Glomerular endothelial cell (primary cell): ENCODE measurements at places on chromosomes 12 and 14. TPM values are rescaled to one million over a fixed set of nuclear protein-coding genes. Genes with fewer than 3 reads are reported as not detected.

SDR39U1 gene
- 21.2 and 25.4 TPM in 2 replicates for total RNA-seq

ACRBP gene
- 0.58 TPM in 1 of 2 replicates, not detected in the other for total RNA-seq

RNU6-8 gene
- total RNA-seq: not detected in 2 replicates

BMAL2 gene
- total RNA-seq: 30.1 and 33.3 TPM in 2 replicates

ADSS1 gene
- 0.29 and 4.7 TPM in 2 replicates for total RNA-seq

CD163L1 gene
- 1.8 and 3.3 TPM in 2 replicates for total RNA-seq

TIGAR gene
- total RNA-seq: 20.3 and 25.1 TPM in 2 replicates

FSCB gene
- total RNA-seq: not detected in 2 replicates

RBM25 gene
- total RNA-seq: 27.5 and 41.2 TPM in 2 replicates

LRFN5 gene
- 0.41 and 1.4 TPM in 2 replicates for total RNA-seq

SRRM4 gene
- total RNA-seq: not detected in 2 replicates

NRL gene
- 0.70 and 4.9 TPM in 2 replicates for total RNA-seq

PRKCH gene
- total RNA-seq: 117 and 147 TPM in 2 replicates

KRAS gene
- total RNA-seq: 16.0 and 19.2 TPM in 2 replicates

OR2AP1 gene
- not detected in 2 replicates for total RNA-seq

TMEM179 gene
- 0.53 TPM in 1 of 2 replicates, not detected in the other for total RNA-seq

GPR84 gene
- not detected in 2 replicates for total RNA-seq

TCL1B gene
- total RNA-seq: not detected in 2 replicates

SMIM41 gene
- not detected in 2 replicates for total RNA-seq

TUNAR gene
- not detected in 2 replicates for total RNA-seq

TMBIM4 gene
- total RNA-seq: 99.6 and 112 TPM in 2 replicates

COPZ1 gene
- total RNA-seq: 115 and 194 TPM in 2 replicates

FZD10 gene
- total RNA-seq: 1.5 TPM in 1 of 2 replicates, not detected in the other

KDM2B gene
- 18.4 and 29.2 TPM in 2 replicates for total RNA-seq

COX8C gene
- total RNA-seq: not detected in 2 replicates

KRT78 gene
- total RNA-seq: not detected in 2 replicates

PTHLH gene
- total RNA-seq: 1.4 and 5.0 TPM in 2 replicates

IL26 gene
- total RNA-seq: not detected in 2 replicates

KTN1 gene
- 94.2 and 117 TPM in 2 replicates for total RNA-seq

MOK gene
- total RNA-seq: 9.7 and 11.6 TPM in 2 replicates

GYS2 gene
- not detected in 2 replicates for total RNA-seq

OAS2 gene
- 35.9 and 80.4 TPM in 2 replicates for total RNA-seq

GZMB gene
- not detected in 2 replicates for total RNA-seq

LBHD2 gene
- total RNA-seq: not detected in 2 replicates

XPOT gene
- 39.3 and 52.2 TPM in 2 replicates for total RNA-seq

DDN gene
- 0.10 and 0.12 TPM in 2 replicates for total RNA-seq

SLC35F4 gene
- not detected in 2 replicates for total RNA-seq

RAD9B gene
- 0.05 and 0.29 TPM in 2 replicates for total RNA-seq

GLI1 gene
- 0.12 and 0.19 TPM in 2 replicates for total RNA-seq

TXNRD1 gene
- 171 and 346 TPM in 2 replicates for total RNA-seq

NTN4 gene
- total RNA-seq: 104 and 211 TPM in 2 replicates

DPF3 gene
- 6.2 TPM in 2 replicates for total RNA-seq

FANCM gene
- total RNA-seq: 4.8 and 6.2 TPM in 2 replicates

SMCO2 gene
- 0.88 TPM in 1 of 2 replicates, not detected in the other for total RNA-seq

AKAP3 gene
- 1.2 and 2.6 TPM in 2 replicates for total RNA-seq

TAS2R19 gene
- total RNA-seq: 1.0 and 6.9 TPM in 2 replicates

SLC25A47 gene
- 0.05 TPM in 1 of 2 replicates, not detected in the other for total RNA-seq

REP15 gene
- total RNA-seq: 2.0 and 3.3 TPM in 2 replicates

SPTB gene
- 0.10 and 0.23 TPM in 2 replicates for total RNA-seq

KRT6A gene
- not detected in 2 replicates for total RNA-seq

ANO2 gene
- total RNA-seq: 13.0 and 32.4 TPM in 2 replicates

TMEM121 gene
- total RNA-seq: 7.0 and 9.3 TPM in 2 replicates

KRT71 gene
- total RNA-seq: not detected in 2 replicates

CLEC2B gene
- 31.2 and 51.1 TPM in 2 replicates for total RNA-seq

OASL gene
- total RNA-seq: 0.39 and 2.4 TPM in 2 replicates

TPPP2 gene
- not detected in 2 replicates for total RNA-seq

KLRC2 gene
- total RNA-seq: not detected in 2 replicates
